Naive thymus-derived CD8-positive, alpha-beta T cell (primary cell): ENCODE measurements at places on chromosomes 2 and 18.

GRCh38 chr2:63589148-63589958 is 590 bp downstream of the MDH1 start:
- peaks cover 24% of the 10 kb centered on the region for H3K36me3 ChIP-seq
- H3K4me1 ChIP-seq: peaks cover 22% of the 10 kb centered on the region
- H3K4me3 ChIP-seq: peak overlapping the region; percentile 94
- H3K27ac ChIP-seq: peak overlapping the region; percentile 97

- DNase-seq: no peak
- H3K4me3 ChIP-seq: peak overlapping the region; percentile 34
- H3K4me1 ChIP-seq: peaks cover 72% of the 10 kb centered on the region
- H3K27ac ChIP-seq: no peak overlapping the region
Observed at GRCh38 chr2:101795033-101795432, 97.5 kb downstream of the MAP4K4 start.

GRCh38 chr2:203711399-203711798 is 5.0 kb downstream of the CD28 start:
- DNase-seq: no peak
- no peaks in the 10 kb centered on the region for H3K27me3 ChIP-seq
- H3K4me1 ChIP-seq: peaks cover 72% of the 10 kb centered on the region
- H3K27ac ChIP-seq: peak overlapping the region; percentile 96

- no peak overlapping the region for H3K27ac ChIP-seq
- DNase-seq: peak; percentile 71
- H3K27me3 ChIP-seq: peaks cover 5% of the 10 kb centered on the region
- H3K4me3 ChIP-seq: no peak overlapping the region
- H3K4me1 ChIP-seq: peaks cover 10% of the 10 kb centered on the region
- H3K36me3 ChIP-seq: no peaks in the 10 kb centered on the region
Observed at GRCh38 chr2:9984217-9984739, 32.8 kb downstream of the GRHL1 start.
